ENCODE measurements at places on chromosomes 3 and 15. TPM values are rescaled to one million over a fixed set of nuclear protein-coding genes. Genes with fewer than 3 reads are reported as not detected.

GRCh38 chr15:56984681-56985481 is 66.4 kb downstream of the TCF12 start:
- no peak for DNase-seq

DNA sequence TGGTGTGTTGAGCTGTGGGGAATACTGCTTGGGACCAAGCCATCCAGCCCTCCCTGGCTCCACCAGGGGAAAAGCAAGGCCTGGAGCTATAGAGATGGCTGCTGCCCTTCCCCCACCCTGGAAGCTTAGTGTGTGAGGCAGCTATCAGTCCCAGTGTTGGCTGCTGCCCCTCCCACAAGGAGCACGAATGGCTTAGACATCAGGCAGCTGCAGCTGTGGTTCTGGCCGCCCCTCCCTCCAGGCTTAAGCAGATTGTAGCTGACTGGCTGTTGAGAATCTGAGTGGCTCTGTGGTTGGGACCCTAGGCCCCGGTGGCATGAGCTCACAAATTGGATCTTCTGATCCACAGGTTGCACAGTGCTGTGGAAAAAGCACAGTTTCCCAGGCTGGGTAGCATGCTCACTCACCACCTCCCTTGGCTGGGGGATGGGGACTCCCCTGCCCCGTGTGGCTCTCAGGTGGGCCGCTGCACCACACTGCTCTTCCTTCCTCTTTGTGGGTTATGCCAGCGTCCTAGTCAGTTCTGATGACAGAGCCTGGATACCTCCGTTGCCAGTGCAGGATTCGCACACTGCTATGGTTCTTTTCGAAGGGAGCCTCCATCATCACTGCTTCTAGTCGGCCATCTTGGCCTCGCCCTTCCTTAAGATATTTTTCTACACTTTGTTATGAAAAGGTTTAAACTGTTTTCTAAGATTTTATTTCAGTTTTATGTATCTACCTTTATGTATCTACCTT is 21.2 kb upstream of the SUCNR1 start:
- DNase-seq: no peak

DNA sequence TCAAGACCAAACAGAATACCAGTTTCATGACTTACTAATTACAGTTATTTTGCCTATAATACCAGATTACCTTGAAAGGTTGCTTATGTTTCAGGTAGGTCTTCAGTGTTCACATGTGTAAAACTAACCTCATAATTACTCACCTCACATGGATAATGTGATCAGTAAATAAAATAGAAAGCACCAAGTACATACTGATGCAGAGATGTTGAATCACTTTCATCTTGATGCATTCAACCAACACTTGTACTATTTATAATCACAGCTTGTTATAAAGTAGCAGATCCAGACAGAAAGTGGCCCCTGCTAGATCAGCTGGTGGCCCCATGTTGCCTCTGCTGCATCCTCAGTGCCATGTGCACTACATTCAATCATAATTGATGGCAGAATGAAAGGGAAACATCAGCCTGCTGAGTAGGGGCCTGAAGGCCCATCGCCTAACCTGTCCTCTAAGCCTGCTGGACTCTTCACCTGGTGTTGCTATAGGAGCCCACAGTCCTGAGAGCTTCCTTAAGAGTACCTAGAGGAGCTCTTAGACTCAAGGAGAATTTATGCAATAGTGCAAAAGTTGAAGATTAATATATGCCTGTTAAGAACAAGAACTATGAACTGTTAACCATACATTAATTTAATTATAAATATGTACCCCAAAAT is 154.3 kb downstream of the PLCL2 start:
- no peak for DNase-seq

- DNase-seq: no peak
Observed at GRCh38 chr3:19221081-19221480, 72.8 kb downstream of the KCNH8 start.

- DNase-seq: no peak
Observed at GRCh38 chr15:92384381-92384780, 9.3 kb upstream of the ST8SIA2 start.

GRCh38 chr3:133206921-133207320 is 168.7 kb downstream of the TMEM108 start:
- DNase-seq: no peak

- DNase-seq: no peak
Observed at GRCh38 chr3:186746008-186746407, 28.8 kb downstream of the KNG1 start.

GRCh38 chr15:41804916-41805666 is 22.8 kb upstream of the JMJD7 start:
- no peak for DNase-seq

DNA sequence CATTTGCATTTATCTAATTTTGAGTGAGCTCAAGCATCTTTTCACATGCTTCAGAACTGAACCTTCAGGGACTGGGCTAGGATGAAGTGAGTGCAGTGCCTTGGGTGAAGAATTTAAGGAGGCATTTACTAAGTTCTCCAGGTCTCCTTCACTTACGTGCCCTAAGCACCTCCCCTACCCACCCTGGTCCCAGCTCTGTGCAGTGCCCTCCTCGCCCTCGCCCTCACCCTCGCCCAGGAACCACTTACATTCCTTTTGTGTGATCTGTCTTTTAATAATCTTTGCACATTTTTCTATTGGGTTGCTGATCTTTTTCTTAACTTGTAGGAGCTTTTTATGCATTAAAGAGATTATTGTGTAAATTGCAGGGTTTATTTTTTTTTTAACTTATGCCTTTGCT is 322.6 kb downstream of the THSD4 start:
- DNase-seq: no peak

DNA sequence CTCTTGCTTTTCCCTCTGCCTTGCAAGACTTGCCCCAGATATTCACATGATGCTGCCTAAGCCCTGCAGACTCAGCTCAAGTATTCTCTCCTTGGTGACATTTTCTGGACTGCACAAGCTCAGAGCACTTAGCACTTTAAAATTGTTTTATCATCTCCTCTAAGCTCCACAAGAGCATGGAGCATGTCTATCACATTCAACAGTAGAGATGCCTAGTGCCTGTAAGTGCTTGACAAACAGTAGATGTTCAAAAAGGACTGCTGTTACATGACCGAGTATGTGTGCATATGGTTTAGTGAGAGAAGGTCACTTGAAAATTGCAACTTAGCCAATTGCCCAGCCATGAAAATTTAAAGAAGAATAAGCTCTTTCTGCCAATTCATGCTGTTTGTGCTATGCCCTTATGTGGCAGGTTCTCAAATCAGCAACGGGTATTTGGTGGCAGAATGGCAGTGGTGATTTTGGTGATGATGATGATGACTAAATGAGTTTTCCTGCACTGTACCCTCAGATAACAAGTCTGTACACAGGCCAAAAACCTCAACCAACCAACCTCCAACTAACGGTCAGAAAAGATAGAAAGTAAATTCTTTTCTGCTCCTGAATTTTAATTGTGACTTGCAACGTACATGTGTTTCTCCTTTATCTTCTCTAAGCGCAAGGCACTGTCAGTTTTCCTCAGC is 647.2 kb upstream of the UBE2E2 start:
- no peak for DNase-seq

DNA sequence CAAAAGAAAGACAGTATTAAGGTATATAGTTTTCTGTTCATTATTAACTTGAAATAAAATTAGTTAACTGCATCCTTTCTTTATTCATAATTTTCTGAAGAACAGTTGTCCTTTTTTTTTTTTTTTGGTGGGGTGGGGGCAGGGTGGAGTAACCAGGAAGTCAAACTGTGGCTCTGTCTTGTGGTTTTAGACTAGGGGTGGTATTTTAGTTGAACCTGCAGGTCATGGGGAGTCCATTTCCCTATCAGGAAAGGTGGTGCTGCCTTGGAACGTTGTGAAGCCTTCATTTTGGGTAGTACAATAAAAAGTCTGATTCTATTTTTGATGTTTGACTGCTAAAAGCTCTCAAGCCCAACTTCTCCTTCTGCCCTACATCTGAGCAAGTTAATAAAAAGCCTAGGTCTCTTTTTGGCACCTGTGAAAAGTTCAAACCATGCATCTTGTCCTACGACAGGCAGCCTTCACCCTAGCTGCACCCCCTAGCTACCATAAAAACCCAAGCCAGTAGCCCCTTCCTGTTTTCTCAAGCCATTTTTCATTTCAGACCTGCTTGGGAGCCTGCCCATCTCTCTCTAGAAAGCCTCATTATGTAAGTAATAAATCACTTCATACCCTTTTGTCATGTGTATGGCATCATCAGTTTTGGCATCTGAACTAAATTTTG is 31.2 kb upstream of the RIOX2 start:
- no peak for DNase-seq

GRCh38 chr15:28125673-28126651 is 26.8 kb upstream of the OCA2 start:
- no peak for DNase-seq

- DNase-seq: no peak
Observed at GRCh38 chr3:112781599-112781998, 65.1 kb downstream of the CD200R1L start.

GRCh38 chr3:29067007-29067406 is 213.9 kb upstream of the RBMS3 start:
- no peak for DNase-seq

DNA sequence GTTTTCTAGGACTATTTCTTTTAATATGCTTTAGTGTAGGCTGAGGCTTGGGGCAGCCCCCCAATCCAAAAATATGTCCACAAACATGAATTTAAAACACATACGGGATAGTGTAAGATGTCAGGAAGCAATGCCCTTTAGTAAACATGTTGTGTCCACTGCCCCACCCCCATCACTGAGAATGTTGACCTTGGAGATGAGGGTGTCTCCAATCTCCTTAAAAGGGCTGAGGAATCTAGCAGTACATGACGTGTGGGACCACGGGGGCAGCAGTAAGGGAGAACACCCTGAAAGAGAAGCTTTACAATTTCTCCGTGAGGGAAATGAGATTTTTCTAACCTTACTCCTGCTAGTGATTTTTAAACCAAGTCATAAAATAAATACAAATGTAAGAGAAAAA is 84.7 kb downstream of the SQOR start:
- DNase-seq: no peak

DNA sequence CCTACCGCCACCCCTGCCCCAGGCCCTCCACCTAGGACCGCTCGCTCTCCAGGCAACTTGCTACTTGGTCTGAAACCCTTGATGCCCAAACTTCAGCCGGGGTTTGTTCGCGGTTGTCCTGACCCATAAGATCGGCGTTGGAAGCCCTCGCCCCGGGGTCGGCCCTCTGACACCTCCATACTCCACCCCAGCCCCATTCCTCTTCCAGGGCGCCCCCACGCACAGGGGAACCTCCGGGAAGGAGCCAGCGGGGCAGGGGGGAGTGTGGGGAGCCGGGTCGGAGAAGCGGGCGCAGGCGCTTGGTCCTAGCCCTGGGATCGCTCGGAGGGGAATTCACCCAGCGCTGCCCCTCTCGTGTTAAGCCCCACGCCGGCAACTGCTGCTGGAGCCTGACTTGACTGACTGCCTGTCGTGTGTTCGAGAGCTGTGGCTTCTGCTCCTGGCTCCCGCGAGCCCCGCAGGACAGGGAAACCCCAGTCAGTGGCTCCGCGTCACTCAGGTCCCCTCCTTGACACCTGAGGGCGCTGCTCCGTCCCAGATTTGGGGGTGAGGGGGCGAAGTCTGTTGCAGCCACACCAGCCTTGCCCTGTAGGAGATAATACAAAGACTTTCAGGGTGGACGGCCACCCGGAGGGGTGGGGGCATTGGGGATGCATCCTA is 675 bp downstream of the RYR3 start:
- DNase-seq: no peak

Gene SLC51A
- total RNA-seq: not detected

Gene OXTR
- total RNA-seq: 0.42 TPM

Gene C15orf62
- total RNA-seq: 2.4 TPM

Gene SLTM
- 130 TPM for total RNA-seq

Gene WNT5A
- not detected for total RNA-seq

Gene LIPC
- 9.0 TPM for total RNA-seq

Gene MAP6D1
- 1.6 TPM for total RNA-seq

Measured in activated naive CD8-positive, alpha-beta T cell treated with anti-CD3 and anti-CD28 coated beads, Interleukin-2, amount 10 ng/mL, durations not matched to agents 7 days and 5 days (primary cell).